ENCODE measurements at places on chromosomes 6 and 20. TPM values are rescaled to one million over a fixed set of nuclear protein-coding genes. Genes with fewer than 3 reads are reported as not detected.

NR2E1 gene
- total RNA-seq: not detected

TEAD3 gene
- total RNA-seq: 0.17 TPM

IMPG1 gene
- total RNA-seq: not detected

PPP1R16B gene
- 102 TPM for total RNA-seq

TNFRSF6B gene
- total RNA-seq: not detected

WFDC5 gene
- not detected for total RNA-seq

EPPIN gene
- not detected for total RNA-seq

TIAM2 gene
- 7.6 TPM for total RNA-seq

ADGRF5 gene
- not detected for total RNA-seq

PLEKHG1 gene
- 1.2 TPM for total RNA-seq

ZNF311 gene
- 0.66 TPM for total RNA-seq

APOBEC2 gene
- total RNA-seq: not detected

PROKR2 gene
- not detected for total RNA-seq

CASS4 gene
- 10.2 TPM for total RNA-seq

LTA gene
- 212 TPM for total RNA-seq

C6orf141 gene
- total RNA-seq: not detected

HTR1E gene
- total RNA-seq: not detected

CST7 gene
- 98.4 TPM for total RNA-seq

BPIFB4 gene
- not detected for total RNA-seq

BPI gene
- not detected for total RNA-seq

HAO1 gene
- not detected for total RNA-seq

DEFB132 gene
- total RNA-seq: not detected

TCEA2 gene
- total RNA-seq: 48.2 TPM

HLA-DMB gene
- 19.2 TPM for total RNA-seq

MATN4 gene
- total RNA-seq: 6.7 TPM

ZNF322 gene
- 9.1 TPM for total RNA-seq

PAK5 gene
- total RNA-seq: not detected

GGT7 gene
- 16.2 TPM for total RNA-seq

SLC22A3 gene
- total RNA-seq: not detected

OR2B2 gene
- total RNA-seq: not detected

BTN3A1 gene
- 101 TPM for total RNA-seq

CYP21A2 gene
- 1.0 TPM for total RNA-seq

PRR18 gene
- not detected for total RNA-seq

PACRG gene
- total RNA-seq: not detected

CABLES2 gene
- 18.2 TPM for total RNA-seq

SLC17A2 gene
- total RNA-seq: not detected

SCUBE3 gene
- not detected for total RNA-seq

COL21A1 gene
- not detected for total RNA-seq

RSPH9 gene
- not detected for total RNA-seq

RCAN2 gene
- total RNA-seq: 6.4 TPM

SPATS1 gene
- not detected for total RNA-seq

PAX1 gene
- not detected for total RNA-seq

ITPA gene
- total RNA-seq: 69.3 TPM

TSHZ2 gene
- 28.4 TPM for total RNA-seq

ADAM33 gene
- total RNA-seq: not detected

HEY2 gene
- total RNA-seq: not detected

DEFB114 gene
- not detected for total RNA-seq

MDFI gene
- not detected for total RNA-seq

SLC12A5 gene
- total RNA-seq: 0.49 TPM

OCSTAMP gene
- 0.17 TPM for total RNA-seq

POU5F1 gene
- not detected for total RNA-seq

IL17A gene
- not detected for total RNA-seq
